ENCODE measurements at places on chromosomes 7 and 10.

DNA sequence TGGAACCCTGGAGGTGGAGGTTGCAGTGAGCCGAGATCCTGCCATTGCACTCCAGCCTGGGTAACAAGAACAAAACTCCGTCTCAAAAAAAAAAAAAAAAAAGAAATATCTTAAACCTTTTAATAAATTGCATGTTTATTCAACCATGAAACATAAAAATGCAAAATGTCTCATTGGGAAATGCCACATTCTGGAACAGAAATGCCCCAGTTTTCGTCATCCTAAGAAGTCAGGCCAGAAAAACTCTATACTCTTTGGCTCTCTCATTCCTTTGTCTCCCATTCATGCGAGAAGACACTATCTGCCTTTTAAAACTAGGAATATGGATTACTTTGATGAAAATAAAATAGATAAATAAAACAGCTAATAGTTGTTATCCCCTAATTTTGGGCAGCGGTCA, 21.5 kb upstream of the ABLIM1 start:
- no peak for DNase-seq

- no peak for DNase-seq
These were observed 149.8 kb downstream of the GNAT3 start for GRCh38 chr7:80362010-80362618.

DNA sequence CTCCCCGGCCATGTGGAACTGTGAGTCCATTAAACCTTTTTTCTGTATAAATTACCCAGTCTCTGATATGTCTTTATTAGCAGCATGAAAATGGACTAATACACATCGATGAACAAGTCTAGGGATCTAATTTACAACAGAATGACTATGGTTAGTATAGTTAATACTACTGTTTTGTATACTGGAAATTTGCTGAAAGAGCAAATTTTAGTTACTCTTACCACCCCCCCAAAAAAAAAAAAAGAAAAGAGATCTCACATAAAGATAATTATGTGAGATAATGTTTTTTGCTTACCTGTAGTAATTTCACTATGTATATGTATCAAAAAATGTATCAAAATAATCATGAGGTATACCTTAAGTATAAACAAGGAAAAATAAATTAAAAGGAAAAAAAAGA, 199.5 kb upstream of the GRM3 start:
- no peak for DNase-seq

DNA sequence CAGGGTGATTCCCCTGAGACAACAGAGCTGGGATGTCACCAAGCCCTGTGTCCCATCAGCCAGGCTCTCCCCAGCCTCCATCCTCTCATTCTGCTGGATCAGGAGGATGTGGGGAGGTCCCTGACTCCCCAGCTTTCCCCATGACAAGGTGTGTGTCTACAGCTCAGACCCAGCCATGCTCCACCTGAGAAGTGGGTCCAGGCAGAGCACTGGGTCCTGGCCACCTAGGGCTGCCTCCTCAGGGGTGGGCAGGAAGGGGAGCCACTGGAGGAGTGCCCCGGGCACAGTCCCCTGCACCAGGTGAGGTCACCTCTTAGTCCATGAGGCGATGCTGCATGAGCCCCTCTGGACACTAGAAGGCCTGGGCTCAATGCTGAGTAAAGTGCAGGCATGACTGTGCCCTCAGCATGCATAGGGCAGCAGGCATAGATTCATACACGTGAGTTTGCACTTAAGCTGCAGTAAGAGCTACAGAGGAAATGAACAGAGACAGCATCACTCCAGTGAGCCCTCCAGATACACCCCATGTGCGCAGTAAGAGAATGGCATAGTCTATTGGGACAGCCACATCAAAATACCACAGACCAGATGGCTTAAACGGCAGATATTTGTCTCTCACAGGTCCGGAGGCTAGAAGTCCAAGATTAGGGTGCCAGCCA, 48.3 kb downstream of the ALOX5 start:
- no peak for DNase-seq

DNA sequence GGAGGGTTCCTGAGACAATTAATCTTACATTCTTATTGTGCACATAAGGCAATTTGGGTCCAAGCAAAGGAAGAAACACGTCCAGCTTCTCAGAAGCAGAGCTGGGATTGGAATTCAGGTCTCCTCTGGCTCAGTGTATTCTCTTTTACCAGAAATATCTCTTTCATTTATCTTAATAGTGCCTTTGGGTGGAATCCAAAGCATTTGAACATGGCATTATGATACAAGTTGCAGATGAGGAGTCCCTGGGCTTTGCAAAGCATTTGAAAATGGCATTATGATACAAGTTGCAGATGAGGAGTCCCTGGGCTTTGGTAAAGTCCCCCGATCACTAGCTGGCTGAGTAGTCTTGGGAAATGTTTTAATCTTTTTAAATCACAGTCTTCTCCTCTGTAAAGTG, 30.0 kb upstream of the PTN start:
- no peak for DNase-seq

DNA sequence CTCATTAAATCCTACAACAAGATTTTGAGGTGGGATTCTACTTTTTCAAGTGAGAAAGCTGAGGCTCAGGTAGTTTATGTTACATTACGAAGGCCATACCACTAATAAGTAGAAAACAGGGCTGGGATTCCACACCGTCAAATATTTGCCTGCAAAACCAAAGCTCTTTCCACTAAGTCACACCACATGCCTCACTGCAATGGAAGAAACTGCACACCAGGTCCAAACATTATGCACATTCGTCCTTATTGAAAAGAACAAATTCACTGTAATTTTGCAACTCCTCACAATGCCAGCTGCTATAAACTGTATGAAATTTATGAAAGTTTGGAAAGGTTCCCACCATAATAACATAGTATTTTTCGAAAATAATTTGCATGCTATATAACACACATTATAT, 66.5 kb downstream of the DGKB start:
- DNase-seq: no peak

GRCh38 chr10:44464503-44464902, 79.6 kb upstream of the CXCL12 start:
- DNase-seq: no peak

DNA sequence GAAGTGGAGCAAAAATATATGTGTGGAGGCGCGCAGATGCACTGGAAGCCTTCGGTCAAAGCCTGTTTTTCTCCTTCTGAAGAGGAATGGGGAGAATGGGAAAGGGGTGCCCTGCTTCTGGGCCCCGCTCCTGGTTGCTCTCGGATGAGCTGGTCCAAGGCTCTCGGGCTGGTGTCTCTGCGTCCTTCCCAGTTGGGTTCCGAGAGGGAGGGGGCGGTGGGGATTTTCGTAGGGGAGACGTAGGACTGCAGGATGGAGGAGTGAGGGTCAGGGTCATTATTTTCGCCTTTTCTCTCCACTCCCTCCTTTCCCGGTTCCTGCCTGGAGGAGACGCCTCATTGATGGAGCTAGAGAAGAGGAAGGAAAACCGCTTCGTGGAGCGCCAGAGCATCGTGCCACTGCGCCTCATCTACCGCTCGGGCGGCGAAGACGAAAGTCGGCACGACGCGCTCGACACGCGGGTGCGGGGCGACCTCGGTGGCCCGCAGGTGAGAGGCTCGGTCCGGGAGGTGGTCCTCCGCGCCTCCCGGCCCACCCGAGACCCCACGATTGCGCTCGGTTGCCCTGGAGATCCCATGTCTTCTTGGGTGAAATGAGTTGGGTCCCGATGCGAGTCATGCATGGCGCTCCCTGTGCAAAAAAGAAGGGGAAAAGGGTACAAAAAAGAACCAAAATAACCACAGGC, 790 bp downstream of the ADAM22 start:
- DNase-seq: no peak

- DNase-seq: no peak
These were observed 46.9 kb upstream of the SEPTIN7 start for GRCh38 chr7:35753761-35754603.

DNA sequence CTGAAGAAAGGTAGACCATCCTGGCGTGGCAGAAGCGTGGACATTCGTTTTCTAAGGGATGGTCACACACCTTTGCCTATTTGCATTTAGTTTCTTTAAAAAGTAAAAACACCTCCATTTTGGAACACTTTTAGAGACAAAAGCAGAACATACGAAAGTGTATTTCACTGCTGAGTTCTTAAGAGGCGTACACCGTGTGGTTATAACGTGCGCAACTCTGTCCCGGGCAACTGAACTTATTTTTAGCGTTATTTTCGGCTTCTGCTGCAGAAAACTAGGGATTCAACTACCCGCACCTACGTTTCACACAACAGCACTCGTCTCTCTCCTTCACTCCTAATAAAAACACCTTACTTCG, 557 bp upstream of the LSM8 start:
- peak; percentile 40 for DNase-seq

GRCh38 chr10:25978771-25979170, 44.7 kb downstream of the MYO3A start:
- no peak for DNase-seq

DNA sequence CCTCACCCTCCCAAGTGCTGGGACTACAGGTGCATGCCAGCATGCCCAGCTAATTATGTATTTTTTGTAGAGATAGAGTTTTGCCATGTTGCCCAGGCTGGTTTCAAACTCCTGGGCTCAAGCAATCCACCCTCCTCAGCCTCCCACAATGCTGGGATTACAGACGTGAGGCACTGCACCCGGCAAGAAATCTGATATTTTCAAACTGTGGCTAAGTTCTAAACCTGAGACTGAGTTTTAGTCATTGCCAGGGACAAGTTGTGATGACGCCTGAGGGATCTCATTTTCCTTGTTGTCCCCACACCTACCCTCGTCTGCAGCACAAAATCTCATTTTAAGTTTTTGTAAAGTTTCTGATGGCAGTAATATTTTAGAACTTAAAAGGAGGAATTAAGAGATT, 9.8 kb downstream of the AUTS2 start:
- no peak for DNase-seq

DNA sequence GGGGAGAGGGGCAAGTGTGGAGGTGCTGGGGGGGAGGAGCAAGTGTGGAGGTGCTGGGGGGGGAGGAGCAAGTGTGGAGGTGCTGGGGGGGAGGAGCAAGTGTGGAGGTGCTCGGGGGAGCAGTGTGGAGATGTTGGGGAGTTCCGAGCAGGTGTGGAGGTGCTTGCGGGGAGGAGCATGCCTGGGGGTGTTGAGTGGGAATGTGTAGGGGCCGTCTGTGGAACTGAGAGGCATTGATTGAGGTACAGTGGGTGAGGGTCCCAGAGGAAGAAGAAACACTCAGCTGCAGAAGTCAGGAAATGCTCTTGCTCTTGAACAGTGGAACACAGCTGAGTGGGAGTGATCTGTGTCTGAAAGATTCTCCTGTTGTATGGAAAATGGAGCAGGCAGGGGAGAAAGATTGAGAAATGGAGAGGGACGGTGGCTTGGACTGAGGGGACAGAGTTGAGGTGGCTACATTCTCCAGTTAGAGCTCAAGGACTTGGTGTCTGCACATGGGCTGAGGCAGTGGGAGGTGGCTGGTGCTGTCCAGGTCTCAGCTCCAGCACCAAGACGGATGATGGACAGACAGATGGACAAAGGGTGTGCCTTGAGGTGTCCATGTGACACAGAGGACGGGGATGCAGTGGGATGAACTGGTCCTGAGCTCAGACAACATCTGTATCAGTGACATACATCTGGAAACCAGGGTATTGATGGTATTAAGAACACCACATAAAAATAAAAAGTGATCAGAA, 25.2 kb upstream of the NCAPG2 start:
- DNase-seq: no peak

- DNase-seq: no peak
These were observed 471.4 kb upstream of the NRP1 start for GRCh38 chr10:33805831-33806230.

- no peak for DNase-seq
These were observed 43.6 kb upstream of the ZNF32 start for GRCh38 chr10:43692051-43692825.

- DNase-seq: no peak
These were observed 53.1 kb downstream of the INPP5A start for GRCh38 chr10:132590752-132591121.

DNA sequence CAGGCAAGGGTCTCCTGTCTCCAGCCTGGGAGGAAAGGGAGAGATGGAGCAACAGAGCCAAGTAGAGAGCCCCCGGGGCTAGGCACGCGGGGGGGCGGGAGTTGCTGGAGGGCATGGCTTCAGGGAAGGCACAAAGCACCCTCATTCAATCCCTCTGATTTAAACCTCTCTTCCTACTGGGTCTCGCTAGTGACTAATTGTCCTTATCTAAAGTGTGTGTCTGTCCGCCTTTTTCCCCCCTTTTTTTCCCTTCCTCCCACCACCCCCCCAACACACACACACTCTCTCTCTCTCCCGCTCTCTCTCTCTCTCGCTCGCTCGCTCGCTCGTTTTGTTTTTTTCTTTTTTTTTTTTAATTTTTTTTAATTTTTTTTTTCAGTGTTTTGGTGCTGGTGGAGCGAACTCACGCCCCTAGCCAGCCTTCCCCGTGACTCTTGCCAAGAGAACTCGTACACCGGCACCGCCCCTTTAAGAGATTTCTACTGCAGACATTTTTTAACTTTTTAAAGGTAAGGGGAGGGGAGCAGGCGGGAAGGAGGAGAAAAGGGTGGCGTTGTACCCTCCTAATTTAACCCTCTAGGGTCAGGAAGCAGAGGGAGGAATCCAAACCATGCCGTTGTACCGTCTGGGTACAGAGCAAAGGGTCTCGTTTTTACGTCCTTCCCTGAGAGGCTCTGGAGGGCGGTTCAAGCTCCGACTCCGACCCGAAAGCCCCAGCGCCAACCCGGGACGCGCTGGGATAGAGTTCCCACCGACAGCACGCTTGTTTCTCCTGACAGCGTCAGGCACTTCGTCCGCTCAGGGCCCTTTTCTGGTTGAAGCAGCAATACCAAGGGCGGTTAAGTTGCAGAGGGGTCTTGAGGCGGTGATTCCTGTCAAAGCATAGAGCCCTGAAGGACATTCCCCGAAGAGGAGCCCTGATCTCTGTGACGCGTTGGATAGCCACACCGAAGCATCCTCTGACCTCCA, at the start of gene HPSE2:
Gene HPSE2, minus strand, starts transcription at position 195 of the 969 bp plus-strand sequence.
- DNase-seq: no peak

DNA sequence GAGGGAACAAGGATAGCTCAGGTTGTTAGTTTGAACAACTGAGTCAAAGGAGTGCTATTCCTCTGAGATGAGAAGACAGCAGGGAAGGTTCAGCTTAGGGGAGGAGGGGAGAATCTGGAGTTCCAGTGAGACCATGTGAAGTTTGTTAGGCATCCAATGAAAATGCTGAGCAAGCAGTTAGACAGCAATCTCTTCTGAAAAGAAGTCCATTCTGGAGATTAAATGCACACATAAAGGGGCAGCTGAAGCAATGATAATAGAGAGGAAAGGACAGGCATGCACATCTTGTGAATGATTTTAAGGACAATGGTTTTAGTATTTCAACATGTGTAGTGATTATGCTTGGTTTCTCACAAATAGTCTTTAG, 89.7 kb upstream of the GHITM start:
- DNase-seq: no peak

Data from MM.1S (cell line).